Stimulated activated CD4-positive, alpha-beta T cell treated with anti-CD3 and anti-CD28 coated beads, TNF-alpha, amount 100 ng/mL, for 48 hours (primary cell): ENCODE measurements at places on chromosomes 16 and 17.

DNA sequence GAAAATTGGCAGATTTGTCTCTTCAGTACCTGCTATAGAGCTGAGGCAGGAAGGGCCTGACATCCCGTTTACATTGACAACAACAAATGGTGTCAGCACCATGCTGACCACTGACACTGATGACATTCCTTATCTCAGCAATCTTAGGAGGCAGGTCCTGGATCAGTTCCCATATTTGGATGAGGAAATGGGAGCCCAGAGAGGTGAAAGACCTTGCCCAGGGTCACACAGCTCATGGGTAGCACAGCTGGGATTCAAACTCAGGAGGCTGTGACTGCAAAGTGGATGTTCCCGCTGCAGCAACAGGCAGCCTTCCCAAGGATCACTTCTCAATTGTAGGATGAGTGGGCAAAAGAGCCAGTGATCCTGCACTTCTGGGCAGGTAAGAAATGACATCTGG is 30.5 kb upstream of the CACNG4 start:
- no peak for DNase-seq

DNA sequence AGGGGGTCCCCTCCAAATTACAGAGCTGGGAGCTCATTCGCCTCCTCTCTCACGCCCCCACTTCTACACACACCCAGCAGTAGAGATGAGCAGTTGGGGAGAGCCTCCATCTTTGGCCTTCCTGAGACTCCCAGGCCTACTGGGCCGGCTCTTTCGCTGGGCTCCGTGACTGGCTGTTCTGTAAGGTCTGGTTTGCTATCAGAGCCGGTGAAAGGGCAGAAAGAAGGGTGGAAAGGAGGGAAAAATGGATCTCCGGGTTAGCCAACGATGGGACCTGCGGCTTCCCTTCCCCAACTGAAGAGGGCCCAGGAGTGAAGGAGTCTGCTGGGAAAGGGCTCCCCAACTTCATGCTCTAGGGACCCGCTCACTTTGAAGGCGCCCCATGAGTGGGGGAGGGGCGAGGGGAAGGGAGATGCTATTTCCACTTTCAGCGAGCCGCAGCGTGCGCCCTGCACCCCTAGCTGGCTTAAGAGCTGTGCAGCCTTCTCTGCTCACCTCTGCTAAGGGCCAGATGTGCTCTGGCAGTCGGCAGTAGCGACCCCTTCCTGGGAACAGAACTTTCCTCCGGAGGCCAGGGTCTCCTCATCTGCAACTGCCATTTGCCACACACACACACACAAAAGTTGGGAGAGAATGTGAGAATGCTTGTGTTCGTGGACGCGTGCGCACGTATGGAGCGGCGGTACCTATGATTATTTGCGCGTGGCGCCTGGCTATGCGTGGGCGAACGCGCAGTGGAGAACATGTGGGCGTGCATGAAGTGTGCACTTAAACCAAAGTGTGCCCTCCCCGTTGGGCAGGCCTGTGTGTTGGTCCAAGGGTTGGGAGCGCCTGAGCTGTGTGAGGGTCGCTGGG is 2.9 kb upstream of the FOXF1 start:
- no peak for DNase-seq

- DNase-seq = no peak
Observed at GRCh38 chr17:38357486-38358123, 6.0 kb downstream of the SOCS7 start.

DNA sequence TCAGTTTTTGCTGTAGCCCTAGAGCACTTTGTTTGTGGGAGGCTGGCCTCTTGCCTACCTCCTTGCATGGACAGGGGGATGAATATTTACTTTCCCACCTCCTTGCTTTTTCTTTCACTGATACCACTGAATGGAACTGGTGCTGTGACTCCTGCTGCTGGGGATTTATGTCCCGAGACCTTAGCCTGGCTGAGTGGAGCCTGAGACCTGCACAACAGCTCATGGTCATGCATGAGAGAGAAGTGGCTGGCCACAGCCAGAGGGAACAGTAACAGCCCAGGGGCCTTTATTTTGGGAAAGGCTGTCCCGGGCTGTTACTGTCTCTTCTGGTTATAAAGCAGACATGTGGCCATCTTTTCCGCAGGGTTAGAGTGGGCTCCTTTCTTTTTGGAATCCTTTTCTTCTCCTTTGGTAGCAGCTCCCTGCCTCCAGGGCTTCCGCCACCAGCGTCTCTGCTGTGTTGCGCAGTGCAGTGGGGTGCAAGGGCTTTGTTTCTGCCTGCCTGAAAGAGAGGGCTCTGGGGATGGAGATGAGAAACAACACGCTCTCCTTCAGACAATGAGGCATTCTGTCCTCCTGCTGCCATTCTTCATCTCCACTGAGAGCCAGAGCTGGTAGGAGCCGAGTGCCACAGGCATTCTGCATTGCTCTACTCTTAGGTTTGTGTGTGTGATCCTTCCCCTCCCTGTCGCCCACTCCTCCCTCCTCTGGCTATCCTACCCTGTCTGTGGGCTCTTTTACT is 14.5 kb downstream of the SNX11 start:
- DNase-seq = no peak

DNA sequence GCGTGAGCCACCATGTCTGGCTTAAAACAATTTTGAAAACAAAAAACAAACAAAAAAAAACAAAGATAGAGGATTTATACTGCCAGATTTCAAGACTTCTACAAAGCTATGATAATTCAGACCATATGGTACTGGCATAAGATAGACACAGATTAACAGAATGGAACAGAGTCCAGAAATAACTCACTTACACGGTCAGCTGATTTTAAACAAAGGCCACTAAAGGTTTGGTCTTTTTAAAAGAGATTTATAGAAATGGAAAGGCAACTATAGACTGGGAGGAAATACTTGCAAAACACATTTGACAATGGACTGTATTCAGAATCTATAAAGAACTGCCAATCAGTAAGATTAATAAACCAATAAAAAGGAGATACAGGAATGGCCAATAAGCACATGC is 48.6 kb upstream of the MNT start:
- DNase-seq = no peak
